ENCODE measurements at places on chromosomes 3 and 15.
A peak's percentile ranks its signal among the peaks of the same experiment; 100 is the strongest.

DNA sequence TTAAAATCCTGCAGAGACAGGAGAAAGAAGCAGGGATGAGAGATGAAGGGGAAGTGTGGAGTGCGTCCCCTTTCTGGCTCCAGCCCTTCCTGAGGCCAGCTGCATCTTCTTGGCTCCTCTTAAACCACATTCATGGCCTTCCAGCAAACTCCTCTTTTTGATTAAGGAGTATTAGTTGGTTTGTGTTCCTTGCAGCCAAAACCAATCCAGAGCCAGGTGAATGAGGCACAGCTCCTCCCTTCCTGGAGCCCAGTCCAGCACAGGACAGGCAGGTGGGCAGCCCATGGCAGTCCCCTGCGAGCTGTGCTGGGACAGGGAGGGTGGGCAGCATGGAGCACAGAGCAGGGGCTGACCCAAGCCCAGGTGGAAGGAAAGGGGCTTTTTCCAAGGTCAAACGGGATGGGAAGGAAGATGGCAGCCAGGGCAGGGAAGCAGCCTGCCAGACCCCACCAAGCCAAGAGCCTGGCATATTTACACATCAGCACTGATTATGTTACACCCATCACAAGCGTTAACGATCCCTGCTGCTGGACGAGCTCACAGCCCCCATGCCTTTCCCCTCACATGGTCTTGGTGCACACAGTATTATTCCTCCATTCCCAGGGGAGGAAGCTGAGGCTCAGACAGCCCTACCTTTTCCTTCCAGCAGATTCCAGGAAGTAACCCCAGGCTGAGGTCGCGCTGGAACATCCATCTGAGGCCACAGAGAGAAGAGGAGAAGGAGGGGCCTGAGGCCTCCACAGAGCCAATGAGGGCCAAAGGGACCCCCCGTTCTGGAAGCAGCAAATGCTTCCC, 175.6 kb downstream of the SMAD6 start:
- no peak for DNase-seq

GRCh38 chr3:125137358-125138033, 75.1 kb downstream of the SLC12A8 start:
- no peak for DNase-seq

- DNase-seq: no peak
Measured at GRCh38 chr3:142960322-142960850, 3.1 kb downstream of the PAQR9 start.

- DNase-seq: no peak
Measured at GRCh38 chr3:80697291-80697690, 929.5 kb upstream of the ROBO1 start.

- DNase-seq: no peak
Measured at GRCh38 chr15:93983526-93983925, 247.8 kb upstream of the MCTP2 start.

- no peak for DNase-seq
Measured at GRCh38 chr3:49780080-49780974, 6.0 kb downstream of the IP6K1 start.

- DNase-seq: peak; percentile 13
Measured at GRCh38 chr15:97903971-97904572, 56.4 kb upstream of the ARRDC4 start.

- DNase-seq: no peak
Measured at GRCh38 chr3:128674161-128674784, 23.7 kb upstream of the RPN1 start.
